Stimulated activated CD4-positive, alpha-beta T cell treated with anti-CD3 and anti-CD28 coated beads, Interleukin-4, amount 100 ng/mL, for 48 hours (primary cell): ENCODE measurements at places on chromosomes 5 and 9.

DNA sequence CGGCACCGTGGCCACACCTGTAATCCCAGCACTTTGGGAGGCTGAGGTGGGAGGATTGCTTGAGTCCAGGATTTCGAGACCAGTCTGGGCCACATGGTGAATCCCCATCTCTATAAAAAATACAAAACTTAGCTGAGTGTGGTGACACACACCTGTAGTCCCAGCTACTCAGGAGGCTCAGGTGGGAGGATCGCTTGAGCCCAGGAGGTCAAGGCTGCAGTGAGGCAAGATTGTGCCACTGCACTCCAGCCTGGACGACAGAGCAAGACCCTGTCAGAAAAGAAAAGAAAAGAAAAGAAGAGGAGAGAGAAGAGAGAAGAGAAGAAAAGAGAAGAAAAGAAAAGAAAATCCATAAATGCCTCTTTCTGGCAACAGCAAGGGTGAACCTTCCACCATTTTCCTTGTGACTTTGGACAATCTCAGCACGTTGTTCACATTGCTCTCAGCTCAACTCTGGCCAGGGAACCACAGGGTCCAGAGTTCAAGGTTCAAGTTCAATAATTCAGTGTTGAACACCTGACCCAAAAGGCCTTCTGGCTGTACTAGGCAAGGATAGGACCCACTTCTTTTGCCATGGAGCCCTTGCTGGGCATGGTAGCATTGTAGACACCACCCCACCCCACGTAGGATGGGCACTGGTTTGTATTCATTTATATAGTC lies 14.6 kb upstream of the DUSP1 start:
- DNase-seq: no peak

GRCh38 chr5:7494481-7495130 lies 98.7 kb downstream of the ADCY2 start:
- no peak for DNase-seq

DNA sequence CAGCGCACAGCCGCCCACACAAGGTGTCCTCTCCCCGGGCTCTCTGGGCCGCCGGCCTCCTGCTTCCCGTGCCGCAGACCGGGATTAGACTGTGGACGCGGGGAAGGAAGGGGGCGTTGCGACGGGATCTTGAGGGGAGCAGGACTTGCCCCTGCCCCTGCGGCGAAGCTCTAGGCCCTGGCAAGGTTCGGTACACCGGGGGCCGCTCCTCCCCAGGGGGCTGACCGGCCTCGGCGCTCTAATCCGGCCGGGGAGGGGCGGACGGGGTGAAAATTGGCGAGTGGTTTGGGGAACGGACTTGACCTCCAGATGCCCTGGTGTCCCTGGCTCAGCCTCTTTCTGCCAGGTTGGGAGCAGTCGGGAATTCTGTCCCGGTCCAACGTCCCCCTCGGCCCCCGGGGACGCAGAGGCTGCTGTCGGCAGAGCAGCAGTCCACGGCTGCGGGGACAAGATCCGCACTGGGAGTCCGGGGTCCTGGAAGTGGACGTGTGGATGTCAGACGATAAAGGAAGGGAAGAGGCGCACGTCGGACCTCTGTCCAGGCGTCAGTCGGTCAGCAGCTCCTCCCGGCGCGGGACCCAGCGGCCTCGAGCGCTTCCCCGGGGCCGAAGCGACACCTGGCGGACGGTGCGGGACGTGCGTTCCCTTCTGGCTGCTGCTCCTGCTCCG lies 1.9 kb upstream of the CNTFR start:
- peak; percentile 74 for DNase-seq

- DNase-seq: no peak
Measured at GRCh38 chr5:76818844-76819831, at the start of gene F2RL1. F2RL1 (plus strand) TSS chr5:76819030; CDS start chr5:76819183, 153 bp downstream.

GRCh38 chr5:130871346-130872086 lies 293.5 kb downstream of the HINT1 start:
- peak; percentile 22 for DNase-seq

GRCh38 chr5:55994495-55994997 lies at the start of gene IL6ST:
IL6ST (minus strand) TSS chr5:55994963; CDS start chr5:55976278, 18,685 bp downstream.
- DNase-seq: no peak

- DNase-seq: no peak
Measured at GRCh38 chr5:109723606-109724005, 33.9 kb downstream of the MAN2A1 start.

GRCh38 chr5:60577116-60577515 lies 122.8 kb downstream of the DEPDC1B start:
- no peak for DNase-seq

GRCh38 chr5:123104607-123105006 lies 15.6 kb downstream of the PRDM6 start:
- DNase-seq: no peak

- DNase-seq: no peak
Measured at GRCh38 chr5:133347039-133347438, 265.3 kb downstream of the FSTL4 start.

DNA sequence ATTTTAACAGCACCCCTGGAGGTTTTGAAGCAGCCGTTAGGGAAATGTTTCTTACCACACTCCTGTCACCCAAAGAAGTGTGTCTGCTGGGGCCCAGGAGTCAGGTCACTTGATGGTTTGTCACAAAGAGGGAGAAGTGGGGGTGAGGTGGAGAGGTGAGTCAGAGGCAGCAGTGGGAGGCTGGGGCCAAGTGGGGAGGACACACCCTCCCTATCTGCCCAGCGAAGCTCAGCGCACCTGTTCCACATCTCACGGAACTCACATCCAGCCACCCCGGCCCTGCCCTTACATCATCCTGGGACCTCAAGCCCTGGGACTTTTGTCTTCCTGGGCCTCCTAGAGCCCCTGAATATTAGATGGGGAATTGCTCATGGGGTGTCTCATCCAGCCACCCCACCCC lies 171.1 kb upstream of the SMIM23 start:
- DNase-seq: no peak

- DNase-seq: no peak
Measured at GRCh38 chr9:105637787-105638395, 24.4 kb upstream of the TAL2 start.

- DNase-seq: no peak
Measured at GRCh38 chr9:135359764-135360163, 119.8 kb upstream of the PPP1R26 start.
